ENCODE measurements at places on chromosomes 5 and 9.

GRCh38 chr9:110742741-110743371, 74.3 kb downstream of the MUSK start:
- no peak for DNase-seq

- DNase-seq: no peak
Observed at GRCh38 chr5:55622460-55622859, 87.7 kb upstream of the PLPP1 start.

DNA sequence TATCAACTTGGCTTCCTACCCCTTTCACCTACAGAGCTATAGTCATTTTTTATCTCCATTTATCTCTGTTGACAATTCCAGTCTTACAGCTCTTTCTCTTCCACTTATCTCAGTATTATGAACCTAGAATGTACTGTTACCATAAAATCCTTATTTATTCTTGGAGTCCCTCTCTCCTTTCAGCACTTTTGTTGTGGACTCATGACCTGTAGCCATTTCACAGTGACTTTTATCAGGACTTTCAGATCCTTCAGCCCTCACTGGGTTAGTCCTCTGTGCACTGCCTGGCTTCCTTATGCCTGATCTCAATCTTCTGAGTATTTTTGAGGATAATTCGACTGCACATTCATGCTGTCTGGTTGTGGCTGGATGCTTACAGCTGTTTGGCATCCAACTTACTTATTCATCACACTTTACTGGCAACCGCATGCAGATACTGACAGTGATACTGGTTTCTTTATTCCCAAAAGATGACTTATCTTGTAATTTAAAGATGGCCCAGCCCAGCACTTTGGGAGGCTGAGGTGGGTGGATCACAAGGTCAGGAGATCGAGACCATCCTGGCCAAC, 293.3 kb downstream of the MAN2A1 start:
- DNase-seq: no peak

- no peak for DNase-seq
Observed at GRCh38 chr5:149794487-149794971, 64.4 kb downstream of the PPARGC1B start.

GRCh38 chr9:1087120-1087881, 37.1 kb downstream of the DMRT2 start:
- no peak for DNase-seq

DNA sequence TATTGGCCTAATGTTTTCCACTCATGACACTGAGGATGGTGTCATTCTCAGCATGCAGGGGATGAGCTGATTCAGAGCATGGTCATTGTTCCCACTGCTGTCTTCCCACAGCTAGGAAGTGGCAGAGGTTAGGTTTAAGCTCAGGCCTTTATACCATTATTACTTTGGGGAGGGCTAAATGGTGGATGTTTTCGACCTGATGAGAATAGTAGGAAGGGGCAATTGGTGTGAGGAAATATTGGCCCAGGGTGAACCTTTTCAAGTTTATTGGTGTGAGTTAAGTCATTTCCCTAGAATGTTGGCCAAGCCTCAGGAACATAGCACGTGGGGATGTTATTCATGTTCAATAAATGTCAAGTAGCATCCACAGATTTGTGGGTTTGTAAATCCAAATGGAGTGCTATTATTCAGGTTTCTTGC, 59.6 kb downstream of the ARHGAP26 start:
- no peak for DNase-seq

GRCh38 chr5:125412561-125413495, 666.4 kb upstream of the ZNF608 start:
- DNase-seq: peak; percentile 81

DNA sequence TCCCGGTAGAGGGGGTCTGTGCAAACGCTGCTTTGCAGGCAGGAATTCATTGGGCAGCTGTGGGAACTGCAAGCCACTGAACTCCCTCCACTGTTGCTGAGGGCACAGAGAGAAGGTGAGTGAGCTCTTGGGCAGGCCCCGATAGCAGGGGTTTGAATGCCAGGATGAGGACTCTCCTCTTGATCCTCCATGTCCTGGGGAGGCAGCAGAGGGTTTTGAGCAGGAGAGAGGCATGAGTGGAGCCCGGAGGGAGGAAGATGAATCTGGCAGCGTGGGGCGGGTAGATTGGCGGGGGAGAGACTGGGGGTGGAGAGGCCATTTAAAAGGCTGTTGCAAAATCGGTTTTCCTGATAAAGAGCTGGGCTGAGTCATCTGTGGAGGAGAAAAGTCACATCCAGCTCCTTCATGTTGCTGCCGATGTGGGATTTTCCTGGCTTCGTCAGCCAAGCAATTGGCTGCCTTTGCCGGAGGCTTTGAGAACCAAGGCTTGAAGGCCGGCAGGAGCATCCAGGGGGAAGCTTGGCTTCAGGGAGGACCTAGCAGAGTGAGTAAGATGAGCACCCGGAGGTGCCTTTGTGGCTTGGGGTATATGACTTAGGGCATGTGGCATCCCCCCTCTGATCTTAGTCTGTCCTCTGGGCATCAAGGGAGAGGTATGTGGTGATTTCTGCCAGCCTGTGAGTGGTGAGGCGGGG, at the start of gene SYNPO:
SYNPO (plus strand) TSS at position 350 of the 695 bp plus-strand sequence. CDS start 7,616 bp downstream, outside the sequence.
- no peak for DNase-seq

DNA sequence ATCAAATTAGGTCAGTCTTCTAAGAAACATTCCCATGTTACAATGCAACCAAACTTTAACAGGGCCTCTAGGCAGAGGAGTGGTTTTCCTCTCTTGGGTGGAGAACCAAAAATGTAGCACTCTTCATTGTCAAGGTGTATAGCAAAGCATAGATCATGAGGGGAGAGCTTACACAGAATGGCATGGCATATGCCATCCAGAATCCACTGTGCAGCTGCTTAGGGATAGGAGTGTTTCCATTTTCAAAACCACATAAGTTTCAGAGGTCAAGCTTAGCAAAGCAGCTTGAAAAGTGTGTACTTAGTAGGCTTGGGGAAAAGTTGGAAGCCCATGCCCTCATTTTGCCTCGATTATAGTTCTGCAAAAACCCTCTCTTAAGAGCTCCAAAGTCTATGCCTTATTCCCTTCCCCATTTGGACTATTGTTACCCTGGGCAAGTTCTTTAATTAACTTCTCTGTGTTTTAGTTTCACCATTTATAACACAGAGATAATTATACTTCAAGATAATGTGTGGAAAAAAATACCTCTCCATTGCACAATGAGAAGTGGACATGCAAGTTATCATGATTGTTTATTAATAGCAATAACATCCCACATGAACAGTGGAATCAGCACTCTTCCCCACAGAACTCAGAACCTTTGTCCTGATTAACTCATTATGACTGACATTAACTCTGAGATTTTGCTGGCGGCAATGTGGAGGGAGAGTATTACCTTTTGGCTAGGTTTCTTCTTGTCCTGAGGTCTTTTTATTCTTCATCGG, 398.9 kb upstream of the WWC1 start:
- no peak for DNase-seq

- DNase-seq: no peak
Observed at GRCh38 chr9:112472996-112473395, 13.6 kb upstream of the KIAA1958 start.

GRCh38 chr9:134156564-134157377, 7.6 kb downstream of the RNU6ATAC start:
- no peak for DNase-seq

DNA sequence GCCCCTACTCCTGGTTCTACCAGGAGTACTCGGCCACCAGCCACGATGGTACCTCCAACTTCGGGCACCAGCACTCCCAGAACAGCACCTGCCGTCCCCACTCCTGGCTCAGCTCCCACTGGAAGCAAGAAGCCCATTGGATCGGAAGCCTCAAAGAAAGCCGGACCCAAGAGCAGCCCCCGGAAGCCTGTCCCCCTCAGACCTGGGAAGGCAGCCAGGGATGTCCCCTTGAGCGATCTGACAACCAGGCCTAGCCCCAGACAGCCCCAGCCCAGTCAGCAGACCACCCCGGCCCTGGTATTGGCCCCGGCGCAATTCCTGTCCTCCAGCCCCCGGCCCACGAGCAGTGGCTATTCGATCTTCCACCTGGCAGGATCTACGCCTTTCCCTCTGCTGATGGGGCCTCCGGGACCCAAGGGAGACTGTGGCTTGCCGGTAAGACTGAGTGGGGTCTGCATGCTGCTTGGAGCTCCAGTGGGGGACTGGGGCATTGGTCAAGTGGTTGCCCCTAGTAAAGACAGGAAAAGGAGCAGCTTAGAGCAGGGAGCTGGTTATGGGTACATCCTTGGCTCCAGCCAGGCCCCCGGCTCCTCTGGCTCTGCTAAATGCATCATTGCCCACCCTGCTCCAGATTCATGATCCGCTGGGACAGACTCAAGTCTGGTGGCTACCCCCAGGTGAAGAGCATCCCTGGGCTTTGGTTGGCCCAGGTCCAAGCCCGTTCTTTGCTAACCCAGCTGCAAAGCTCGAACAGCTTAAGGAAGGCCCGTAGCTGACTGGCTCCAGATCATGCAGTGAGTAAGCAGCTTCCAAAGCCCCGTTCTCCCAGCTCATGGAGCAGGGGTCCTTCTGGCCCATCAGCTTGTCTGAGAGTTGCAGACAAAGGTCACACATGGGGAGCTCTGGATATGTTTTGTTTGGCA, 14.0 kb downstream of the COL27A1 start:
- DNase-seq: no peak

DNA sequence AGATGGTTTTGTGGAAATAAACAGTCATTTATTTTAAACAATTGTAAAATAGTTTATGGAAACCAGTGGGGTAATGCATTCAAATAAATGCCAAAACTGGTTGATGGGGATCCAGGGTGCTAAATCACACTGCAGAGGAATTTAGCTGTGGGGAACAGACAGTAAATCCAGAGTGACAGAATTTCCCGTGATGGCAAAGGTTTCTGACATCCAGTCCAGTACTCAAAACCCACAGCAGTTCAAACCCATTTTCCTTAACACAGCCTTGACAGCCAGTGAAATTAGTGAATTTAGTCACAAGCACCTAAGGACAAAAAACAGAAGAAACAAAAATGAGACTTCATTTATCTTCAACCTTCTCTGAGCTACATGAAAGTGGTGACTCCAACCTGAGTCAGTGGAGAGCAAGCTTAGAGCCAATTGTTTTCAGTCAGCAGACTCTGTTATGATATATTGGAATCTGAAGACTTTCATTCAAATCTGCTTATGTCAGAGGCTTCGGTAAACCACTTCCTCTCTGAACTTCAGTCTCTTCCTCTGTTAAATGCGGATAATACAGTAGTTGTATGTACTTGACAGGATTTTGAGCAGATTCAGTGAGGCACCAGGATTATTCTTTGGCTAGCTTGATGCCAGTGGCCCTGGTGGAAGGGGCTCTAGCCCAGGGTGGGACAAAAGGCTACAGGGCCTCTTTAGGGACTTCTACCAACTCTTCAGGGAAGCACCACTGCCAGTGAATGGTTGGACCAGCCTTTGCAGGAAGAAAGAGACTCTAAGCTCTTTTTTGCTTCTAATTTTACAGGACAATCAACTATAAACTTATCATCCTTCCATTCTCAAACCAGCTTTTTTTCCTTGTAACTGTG, 185.3 kb downstream of the MAPKAP1 start:
- no peak for DNase-seq

- no peak for DNase-seq
Observed at GRCh38 chr5:114859438-114859735, 310.3 kb downstream of the TRIM36 start.

DNA sequence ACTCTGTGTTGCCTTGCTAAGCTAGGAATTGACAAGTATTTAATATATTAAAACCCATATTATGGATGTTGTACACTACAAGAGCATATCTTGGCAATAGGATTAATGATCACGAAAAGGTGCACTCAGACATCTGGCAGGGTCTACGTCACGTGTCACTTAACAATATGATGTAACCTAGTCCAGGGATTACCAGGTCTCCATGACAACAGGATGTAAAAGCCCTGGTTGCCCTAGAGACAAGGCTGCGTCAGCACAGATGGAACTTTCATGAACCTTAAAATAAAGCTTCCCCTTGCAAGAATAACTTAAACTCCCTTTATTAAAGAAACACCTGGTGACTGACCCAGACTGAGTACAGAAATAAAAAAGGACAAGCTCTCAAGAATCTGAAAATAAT, 717.8 kb downstream of the CDH18 start:
- DNase-seq: peak; percentile 4

DNA sequence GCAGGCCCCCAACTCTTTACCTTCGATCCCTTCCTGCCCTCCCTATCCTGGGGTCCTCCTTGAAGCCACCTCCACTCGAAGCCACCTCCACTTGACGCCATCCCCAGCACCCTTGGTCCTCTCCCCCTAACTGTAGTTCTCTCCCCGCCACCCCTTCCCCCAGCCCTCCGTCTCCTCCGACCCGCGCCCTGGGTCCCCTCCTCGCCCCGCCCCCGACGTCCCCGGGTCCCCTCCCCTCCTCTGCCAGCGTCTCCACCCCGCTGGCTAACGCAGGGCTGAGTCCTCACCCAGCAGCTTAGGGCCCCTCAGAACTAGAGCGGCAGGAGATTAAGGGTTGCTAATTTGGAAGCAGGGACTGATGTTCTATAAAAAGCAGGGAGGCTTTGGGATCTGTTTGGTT, 30.6 kb upstream of the ANKRD33B start:
- no peak for DNase-seq

GRCh38 chr5:2725980-2726765, 25.3 kb downstream of the IRX2 start:
- DNase-seq: no peak

DNA sequence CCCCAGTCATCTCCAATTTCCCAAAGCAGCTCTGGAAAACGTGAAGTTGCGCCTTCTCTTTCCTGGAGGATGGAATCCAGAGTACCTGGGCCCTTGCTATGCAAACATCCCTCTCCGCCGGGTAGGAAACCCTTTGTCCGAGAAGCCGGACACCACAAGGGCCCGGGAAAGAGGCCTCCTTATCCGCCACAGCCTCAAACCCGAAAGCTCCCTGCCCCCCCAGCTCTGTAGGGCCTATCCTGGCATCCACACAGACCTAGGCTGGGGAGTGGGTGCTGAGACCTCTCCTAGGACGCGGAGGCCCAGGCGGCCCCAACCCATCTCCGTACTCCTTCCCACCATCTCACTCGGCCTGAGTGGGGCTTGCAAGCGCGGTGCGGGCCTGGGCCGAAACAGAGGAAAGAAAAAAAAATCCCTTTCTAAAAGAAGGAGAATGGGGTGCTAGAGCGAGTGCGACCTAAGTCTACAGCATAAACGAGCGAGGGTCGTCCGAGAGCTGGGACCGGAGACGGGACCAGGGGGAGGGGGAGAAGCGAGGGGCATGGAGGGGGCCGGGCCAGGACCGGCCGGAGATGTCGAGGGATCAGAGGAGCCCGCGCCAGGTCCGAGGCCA, 624 bp downstream of the FBXW11 start:
- no peak for DNase-seq

- DNase-seq: peak; percentile 32
Observed at GRCh38 chr5:98839469-98840383, 66.3 kb downstream of the RGMB start.

DNA sequence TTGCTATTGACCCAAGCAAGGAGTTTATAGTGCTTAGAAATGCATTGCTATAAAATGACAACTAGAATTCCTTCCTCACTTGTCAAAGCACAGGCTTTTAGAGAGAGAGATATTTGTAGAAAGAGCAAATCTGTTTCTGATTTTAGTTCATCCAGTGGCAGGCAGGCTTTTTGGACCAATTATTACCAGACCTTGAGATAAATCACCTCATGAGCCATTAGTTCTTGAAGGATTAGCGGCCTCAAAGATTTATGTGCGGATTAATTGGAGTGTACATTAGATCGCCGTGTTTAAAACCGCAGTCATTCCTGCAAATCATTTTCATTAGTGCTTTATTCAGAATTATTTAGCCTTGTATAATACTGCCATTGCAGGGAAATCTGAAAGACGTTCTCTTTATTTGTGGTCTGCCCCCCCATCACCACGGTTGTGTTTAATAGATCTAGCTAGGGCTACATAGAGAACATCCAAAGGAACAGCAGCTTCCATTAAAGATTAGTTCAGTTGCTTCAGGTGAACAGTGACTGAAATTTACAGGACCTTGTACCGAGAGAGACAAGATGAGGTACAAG, 28.8 kb upstream of the TJP2 start:
- no peak for DNase-seq

- peak; percentile 54 for DNase-seq
Observed at GRCh38 chr5:107402434-107403227, 268.1 kb downstream of the EFNA5 start.

Data from NCI-H1092 (cell line).